ENCODE measurements at places on chromosomes 2 and 18.

GRCh38 chr18:44715245-44715644 lies 34.6 kb downstream of the SETBP1 start:
- DNase-seq = no peak

- no peak for DNase-seq
Observed at GRCh38 chr2:66236816-66237802, 197.8 kb upstream of the MEIS1 start.

- DNase-seq = peak; percentile 85
Observed at GRCh38 chr2:24360050-24360962, at the start of gene ITSN2. ITSN2 (minus strand) TSS chr2:24360536; CDS start chr2:24328082, 32,454 bp downstream.

- DNase-seq = no peak
Observed at GRCh38 chr2:240383871-240384700, 51.4 kb upstream of the GPC1 start.

- no peak for DNase-seq
Observed at GRCh38 chr2:146212602-146213001, 1632.2 kb upstream of the ACVR2A start.

DNA sequence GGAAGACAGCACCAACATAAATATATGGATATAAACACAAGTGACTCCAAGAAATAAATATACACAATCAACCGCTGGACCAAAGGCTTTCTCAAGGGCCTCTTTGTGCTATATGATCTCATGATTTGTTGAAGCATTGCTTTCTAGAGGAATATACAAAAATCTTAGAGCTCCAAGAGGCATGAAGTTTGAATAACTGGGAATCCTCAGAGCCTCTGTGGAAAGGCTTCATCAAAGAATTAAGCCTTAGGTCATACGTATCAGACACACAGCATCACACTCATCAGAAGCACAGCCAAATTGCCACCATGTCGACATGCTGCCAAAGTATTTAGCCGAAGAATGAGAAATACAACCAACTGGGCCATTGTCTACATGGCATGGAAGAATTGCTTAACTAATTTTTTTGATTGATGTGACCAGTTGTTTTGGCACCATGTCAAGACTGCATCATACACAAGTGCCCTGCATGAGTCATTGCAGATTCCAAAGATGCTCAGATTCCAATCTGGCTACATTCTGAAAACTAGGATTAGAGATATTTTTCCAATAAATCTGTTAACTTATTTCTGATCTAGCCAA lies 860.6 kb upstream of the ZEB2 start:
- DNase-seq = no peak

- peak; percentile 11 for DNase-seq
Observed at GRCh38 chr18:76495006-76495370, at the start of gene ZNF516. ZNF516 (minus strand) TSS chr18:76495242; CDS start chr18:76443054, 52,188 bp downstream.

GRCh38 chr2:69291721-69292120 lies 95.3 kb downstream of the GFPT1 start:
- no peak for DNase-seq

DNA sequence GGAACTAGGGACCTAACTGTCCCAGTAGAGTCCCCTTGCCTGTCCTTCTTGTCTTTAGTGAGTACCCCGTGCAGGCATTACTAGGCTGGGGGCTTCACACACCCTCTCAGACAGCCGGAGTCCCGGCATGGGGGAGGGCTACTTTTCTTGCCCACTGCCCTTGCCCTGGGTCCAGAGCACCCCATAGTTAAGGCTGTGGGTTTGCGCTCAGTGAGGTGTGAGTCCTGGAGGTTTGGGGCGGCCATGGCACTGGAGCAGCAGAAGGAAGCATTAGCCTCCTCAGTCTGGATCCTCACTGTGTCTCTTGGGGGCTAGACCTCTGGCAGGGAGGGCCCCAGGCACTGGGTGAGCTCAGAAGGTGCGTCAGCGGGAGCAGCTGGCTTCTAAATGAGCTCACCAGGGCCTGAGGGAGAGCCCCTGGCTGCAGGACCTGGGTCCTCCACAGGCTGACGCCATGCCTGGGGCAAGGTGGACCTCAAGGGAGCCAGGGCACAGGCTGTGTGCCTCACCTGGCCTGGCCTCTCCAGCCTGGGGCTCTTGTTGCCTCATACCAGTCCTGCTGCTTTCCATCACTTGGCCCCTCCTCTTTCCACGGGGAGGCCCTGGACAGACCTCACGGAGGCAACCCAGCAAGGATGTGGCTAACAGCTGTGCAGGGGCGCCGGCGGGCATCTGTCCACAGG lies 27.4 kb downstream of the HS6ST1 start:
- no peak for DNase-seq

- no peak for DNase-seq
Observed at GRCh38 chr2:55888936-55889335, 34.6 kb downstream of the EFEMP1 start.

DNA sequence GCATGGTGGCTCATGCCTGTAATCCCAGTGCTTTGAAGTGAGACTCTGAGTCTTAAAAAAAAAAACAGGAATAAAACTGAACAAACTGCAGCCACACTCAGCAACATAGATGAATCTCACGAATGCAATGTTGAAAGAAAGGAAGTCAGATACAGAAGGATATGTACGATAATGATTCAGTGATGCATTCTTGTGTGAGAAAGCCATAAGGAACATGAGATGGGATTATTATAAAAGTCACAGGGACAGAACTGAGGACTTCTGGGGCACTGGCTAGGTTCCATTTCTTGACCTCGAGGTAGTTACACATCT lies 56.9 kb upstream of the SMAD2 start:
- no peak for DNase-seq

Data from activated naive CD4-positive, alpha-beta T cell treated with Interleukin-2 at 50 U/mL for 16 hours (primary cell).